Stimulated activated CD4-positive, alpha-beta T cell treated with anti-CD3 and anti-CD28 coated beads, TNF-alpha, amount 100 ng/mL, for 4 hours (primary cell): ENCODE measurements at places on chromosomes 13 and 19.

DNA sequence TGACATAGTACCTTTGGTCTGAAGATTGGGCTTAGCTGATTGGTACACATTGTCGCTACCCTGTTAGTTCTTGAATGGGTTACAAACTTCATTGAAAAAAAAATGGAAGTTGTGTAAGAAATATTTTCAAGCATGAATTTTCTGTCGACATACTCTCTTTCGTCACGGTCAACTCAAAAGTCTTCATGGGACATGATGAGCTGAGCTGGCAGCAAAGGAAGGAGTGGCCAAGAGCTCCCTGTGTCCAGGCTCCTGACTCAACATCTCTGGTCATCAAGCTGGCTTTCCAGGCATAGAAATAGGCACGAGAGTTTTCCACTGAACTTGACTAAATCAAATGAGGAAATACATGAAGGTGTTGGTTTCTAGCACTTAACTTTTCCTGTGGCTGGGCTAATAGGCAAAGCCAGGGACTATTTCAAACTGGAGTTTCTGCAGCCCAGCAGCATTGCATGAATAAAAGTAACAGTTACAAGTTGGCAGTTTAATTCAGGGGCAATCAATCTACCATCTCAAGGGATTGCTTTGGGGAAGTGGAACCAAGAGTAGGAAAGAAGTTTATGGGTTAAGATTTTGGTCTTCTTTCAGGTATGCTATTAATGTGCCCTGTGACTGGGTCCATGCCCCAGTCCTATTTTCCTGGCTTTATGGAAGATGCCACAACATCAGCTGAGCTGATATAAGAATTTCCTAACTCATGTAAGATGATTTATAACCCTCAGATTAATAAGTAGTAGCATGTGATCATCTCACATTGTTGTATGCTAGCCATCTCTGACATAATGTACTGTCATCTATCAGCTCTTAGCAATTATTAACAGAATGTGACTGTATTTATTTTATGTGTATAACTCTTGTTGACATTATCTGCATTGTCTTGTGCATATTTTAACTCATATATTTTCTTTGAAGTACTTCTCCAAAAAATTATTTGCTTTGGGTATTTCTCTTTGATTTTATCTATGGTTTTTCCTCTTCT is 385.8 kb downstream of the DLEU7 start:
- no peak for DNase-seq

DNA sequence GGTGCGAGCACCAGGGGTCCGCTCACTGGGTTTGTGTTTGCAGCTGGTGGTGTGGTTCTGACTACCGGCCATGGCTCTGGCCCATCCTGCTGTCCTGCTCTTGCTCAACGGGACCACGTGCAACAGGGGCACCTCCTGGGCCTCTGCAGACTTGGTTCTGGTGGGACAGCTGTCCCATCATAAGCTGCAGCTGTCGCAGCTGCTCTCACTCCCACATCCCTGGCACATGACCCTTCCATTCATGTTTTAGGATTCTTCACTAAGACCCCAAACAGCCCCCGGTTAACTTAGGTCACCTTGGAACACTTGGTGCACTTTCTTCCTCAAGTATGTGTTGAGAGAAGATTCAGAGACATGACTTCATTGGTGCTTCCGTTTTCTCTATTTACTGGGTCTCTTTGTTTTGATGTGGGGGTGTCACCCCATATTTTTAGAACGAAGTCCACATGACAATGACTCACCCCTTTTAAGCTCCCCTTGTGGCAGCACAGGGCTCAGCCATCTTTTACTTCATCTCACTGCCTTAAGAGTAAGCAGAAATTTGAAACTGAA is 68.4 kb upstream of the ARHGEF7 start:
- no peak for DNase-seq

DNA sequence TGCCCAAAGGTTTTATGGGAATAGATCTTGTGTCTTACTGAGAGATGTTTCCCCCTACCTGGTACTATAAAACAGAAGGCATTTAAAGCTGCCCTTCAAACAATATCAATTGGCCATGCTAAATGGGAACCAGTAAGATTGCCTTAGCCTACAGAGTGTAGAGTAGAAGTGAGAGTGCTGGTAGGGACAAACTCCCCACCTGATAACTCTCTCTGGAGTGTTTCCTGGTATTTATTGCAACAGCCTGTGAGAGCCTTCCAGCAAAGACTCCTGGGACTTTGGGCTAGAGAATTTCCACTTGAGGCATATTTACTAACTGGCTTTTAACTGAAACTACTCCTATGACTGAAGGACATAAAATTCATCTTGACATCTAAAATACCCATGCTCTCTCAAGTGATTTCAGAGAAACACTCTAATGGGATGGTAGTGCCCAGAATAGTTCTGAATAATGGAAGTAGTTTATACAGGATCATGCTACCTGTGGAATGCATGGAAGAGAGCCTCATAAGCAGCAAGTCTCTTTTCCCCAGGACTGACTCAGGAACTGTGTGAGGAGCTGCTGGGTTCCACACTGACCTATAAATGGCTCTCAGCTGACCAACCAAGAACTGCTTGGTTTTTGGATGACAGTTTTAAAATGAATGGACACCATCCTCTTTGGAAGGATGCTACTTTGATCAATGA is 132.7 kb upstream of the SLITRK5 start:
- no peak for DNase-seq

DNA sequence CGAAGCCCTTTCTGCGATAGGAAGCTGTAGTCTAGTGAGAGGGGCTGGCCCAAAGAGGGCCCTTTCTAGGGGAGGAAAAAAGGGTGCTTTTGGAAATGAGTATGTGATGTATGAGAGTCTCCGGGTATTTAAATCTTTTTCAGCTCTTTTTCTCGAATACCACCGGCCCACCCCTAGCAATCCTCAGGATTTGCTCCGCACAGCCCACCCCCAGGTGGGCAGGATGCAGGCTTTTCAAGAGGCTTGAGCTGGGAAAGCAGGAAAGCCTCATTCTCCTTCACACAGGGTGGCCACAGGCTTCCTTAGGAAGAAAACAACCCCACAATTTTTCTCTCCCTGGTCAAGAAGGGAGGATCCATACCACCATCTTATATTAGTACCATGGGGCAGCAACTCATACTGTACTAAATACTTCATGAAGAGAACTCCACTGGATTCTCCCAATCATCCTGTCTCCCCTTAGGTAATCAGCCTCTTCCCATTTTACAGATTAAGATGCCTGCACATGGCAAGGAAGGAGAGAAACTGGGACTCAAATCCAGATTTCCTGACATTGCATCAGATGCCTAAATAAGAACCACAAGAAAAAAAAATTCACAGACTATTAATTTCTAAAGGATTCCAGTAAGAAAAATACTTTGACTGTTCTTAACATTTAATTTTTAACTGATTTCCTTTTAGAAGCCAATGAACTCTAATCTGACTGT is 84.4 kb downstream of the STK24 start:
- no peak for DNase-seq

DNA sequence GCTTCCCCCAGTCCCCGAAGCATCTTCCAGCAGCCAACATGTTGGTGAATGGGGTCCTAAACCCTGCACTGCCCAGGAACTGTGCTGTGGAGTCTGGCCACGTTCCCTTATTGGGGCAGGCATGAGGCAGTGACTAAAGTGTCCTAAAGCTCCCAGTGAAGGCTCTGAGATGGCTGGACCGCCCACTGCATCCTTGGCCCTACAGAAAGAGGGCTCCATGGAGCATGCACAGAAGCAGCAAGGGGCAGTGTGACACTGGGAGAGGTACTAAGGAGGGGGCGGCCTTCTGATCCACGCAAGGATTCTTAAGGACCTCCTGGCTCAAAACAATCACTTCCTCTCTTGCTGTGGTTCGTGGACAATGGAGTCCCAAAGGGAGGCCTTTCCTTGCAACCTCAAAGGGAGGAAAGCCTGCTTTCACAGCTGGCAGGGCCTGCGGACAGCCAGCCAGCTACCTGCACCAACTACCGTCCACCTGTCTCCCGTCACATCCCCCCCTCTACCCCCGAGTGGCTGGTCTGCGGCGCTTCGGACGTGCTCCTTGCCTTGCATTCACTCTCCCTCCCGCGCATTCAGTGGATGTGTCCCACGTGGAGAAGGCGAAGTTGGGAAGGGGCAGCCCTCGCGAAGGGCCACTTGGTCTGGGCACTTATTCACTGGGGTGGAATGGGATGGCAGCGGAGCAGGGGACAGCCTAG is 63.9 kb upstream of the STARD13 start:
- DNase-seq = no peak

DNA sequence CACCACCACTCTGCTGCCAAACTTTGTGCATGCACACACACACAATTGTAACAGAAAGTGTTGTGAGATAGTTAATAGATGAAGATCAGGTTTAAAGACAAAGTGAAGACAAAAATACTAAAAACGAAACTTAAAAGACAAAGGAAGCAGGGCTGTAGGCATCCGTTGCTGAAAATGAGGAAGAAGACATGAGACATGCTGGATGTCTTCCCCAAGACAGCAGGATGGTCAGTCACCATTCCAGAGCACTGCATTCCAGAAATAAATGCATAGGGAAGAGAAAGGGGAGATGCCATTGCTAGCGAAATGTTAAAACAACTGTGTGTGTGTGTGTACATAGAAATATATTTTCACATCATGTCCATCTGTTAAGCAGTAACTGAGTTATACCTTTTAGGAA is 520.1 kb downstream of the SUCLA2 start:
- no peak for DNase-seq

GRCh38 chr13:90787007-90787406 is 560.5 kb upstream of the MIR17HG start:
- DNase-seq = no peak

DNA sequence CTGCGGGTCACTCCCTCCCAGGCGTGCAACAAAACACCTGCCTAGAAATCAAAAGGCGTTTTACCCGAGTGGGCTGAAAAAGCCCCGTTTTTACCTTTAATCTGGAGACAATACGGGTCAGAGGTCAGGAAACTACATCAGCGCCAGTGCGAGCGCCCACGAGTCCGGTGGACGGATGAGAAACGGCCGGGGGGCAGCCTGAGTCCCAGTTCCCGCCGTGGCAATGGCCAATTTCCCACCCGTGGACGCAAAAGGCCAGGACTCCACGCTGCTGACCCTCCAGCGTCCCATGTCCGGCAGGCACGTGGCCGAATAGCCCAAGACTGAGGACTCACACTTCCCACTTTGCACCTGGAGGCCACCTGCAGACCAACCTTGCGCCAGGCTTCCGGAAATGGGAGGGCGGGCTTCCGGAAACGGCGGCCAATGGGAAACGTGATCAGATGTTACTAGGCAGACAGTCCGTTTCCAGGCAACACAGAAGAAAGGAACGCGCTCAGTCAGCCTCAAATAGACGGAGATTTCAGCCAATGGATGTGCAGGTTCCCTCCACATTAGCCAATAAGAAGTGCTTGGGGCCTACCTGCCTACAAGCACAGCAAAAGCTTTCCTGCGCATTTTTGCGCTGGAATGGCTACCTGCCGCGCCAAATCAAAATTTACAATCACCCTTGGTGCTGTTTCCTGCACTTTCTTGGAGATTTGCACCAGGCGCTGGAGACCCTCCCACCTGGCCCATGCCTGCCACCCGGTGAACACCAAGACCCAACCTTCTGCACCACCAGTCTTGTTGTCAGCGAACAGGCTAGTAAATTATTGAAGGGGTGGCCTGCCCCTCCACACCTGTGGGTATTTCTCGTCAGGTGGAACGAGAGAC is 47.4 kb downstream of the ZFP14 start:
- peak; percentile 40 for DNase-seq

GRCh38 chr19:36688058-36688457 is 646 bp downstream of the ZNF567 start:
- no peak for DNase-seq

GRCh38 chr19:5006201-5006600 is 37.3 kb downstream of the KDM4B start:
- DNase-seq = no peak

GRCh38 chr13:35210261-35210660 is 266.2 kb downstream of the MAB21L1 start:
- DNase-seq = no peak

DNA sequence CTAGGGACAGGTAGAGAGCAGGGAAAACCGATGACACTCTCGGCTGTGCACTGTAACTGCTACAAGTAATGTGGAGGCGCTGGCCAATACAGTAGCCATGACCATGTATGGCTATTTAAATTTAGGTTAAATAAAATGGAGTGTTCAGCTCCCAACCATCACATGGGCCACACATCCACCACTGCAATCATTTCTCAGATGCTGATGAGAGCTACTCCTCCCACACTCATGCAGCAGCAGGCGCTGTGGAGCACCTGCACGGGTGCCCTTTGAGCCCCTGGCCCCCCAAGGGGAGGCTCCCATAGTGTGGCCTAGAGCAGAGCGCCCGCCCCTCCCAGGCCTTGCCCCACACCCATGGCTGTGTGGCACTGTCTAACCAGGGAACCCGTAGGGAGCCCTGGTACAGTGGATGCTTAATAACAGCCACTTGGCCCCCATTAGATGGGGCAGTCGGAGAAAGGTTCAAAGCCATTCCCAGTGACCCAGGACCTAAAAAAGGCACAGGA is 6.0 kb downstream of the ACP4 start:
- no peak for DNase-seq

DNA sequence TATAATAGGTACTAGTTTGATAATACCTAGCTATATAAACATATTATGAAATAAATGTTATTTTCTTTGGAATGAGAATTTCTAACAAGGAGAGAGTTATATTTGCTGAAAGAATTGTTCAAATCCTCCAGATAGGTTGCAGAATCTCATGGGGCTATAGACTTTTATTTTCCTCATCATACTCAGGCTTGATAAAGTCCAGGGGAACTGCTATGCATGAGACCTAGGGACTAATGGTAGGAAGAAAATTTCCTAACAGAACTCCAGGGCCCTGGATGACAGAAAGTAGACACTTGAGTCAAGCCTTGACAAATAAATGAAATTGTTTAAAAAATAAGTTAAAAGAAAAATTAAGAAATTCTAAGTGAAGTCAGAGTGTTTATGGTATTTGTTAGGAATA is 138.5 kb upstream of the DACH1 start:
- no peak for DNase-seq
